ENCODE measurements at places on chromosomes 5 and 9.

- no peak for DNase-seq
- no peak overlapping the region for H3K4me3 ChIP-seq
- no peaks in the 10 kb centered on the region for H3K36me3 ChIP-seq
- H3K27ac ChIP-seq, result no peak overlapping the region
These were observed 50.3 kb upstream of the SPTLC1 start for GRCh38 chr9:92165484-92165883.

DNA sequence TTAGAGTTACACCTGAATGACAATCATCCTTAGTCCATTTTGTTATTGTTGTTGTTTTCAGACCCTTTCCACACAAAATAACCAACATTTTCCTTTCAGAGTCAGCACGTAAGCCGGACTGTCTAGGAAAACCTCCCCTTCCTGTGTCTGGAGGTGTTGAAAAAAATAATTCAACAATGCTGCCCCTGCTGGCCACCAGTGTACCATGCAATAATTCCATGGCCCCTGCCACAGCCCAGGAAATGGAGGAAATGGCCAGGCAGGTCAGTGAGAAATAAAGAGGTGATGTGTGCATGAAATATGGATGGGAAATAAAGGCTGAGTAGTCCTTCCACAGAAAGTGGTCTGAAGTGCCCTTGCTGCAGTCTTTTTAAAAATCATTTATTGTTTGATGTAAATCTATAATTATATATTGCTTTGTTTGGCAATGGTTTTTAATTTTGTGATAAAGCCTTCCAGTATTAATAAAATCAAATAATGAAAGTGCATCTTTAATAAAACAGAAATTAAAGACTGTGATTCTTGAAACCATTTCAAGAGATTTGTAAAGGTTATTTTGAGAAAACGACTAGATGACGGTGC is 152.8 kb upstream of the PAPPA start:
- H3K4me3 ChIP-seq, result no peak overlapping the region
- H3K4me1 ChIP-seq, result no peaks in the 10 kb centered on the region
- no peaks in the 10 kb centered on the region for H3K36me3 ChIP-seq
- no peaks in the 10 kb centered on the region for H3K27me3 ChIP-seq
- peak; percentile 3 for DNase-seq

DNA sequence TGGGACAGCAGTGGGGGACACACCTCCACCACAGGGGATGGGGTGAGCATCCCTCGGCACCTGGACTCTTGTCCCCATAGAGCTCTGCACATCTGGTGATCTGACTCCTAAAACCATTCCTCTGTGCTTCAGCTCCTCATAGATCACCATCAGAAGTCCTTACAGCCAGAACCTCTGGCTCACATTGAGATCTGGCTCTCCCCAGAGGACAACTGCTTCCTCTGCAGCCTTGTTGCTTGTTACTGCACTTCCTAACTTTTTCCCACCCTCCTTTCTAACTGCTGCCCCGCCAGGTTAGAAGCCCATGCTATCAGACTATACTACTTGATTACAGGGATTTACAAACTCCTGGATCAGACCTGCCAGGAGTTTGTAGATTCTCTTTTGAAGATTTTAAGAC is 64.5 kb downstream of the ARSB start:
- no peak for DNase-seq
- peaks cover 5% of the 10 kb centered on the region for H3K36me3 ChIP-seq
- no peak overlapping the region for H3K4me3 ChIP-seq
- no peaks in the 10 kb centered on the region for H3K4me1 ChIP-seq
- no peaks in the 10 kb centered on the region for H3K27me3 ChIP-seq

- no peak for DNase-seq
- H3K36me3 ChIP-seq, result peaks cover 6% of the 10 kb centered on the region
- H3K4me1 ChIP-seq, result peaks cover 9% of the 10 kb centered on the region
- peaks cover 5% of the 10 kb centered on the region for H3K27me3 ChIP-seq
- no peak overlapping the region for H3K4me3 ChIP-seq
- H3K27ac ChIP-seq, result no peak overlapping the region
These were observed 41.9 kb downstream of the WDR36 start for GRCh38 chr5:111134087-111134486.

GRCh38 chr5:104327801-104328200 is 765.2 kb upstream of the NUDT12 start:
- no peaks in the 10 kb centered on the region for H3K27me3 ChIP-seq
- H3K4me1 ChIP-seq, result no peaks in the 10 kb centered on the region
- H3K27ac ChIP-seq, result no peak overlapping the region
- DNase-seq, result no peak
- no peaks in the 10 kb centered on the region for H3K36me3 ChIP-seq

DNA sequence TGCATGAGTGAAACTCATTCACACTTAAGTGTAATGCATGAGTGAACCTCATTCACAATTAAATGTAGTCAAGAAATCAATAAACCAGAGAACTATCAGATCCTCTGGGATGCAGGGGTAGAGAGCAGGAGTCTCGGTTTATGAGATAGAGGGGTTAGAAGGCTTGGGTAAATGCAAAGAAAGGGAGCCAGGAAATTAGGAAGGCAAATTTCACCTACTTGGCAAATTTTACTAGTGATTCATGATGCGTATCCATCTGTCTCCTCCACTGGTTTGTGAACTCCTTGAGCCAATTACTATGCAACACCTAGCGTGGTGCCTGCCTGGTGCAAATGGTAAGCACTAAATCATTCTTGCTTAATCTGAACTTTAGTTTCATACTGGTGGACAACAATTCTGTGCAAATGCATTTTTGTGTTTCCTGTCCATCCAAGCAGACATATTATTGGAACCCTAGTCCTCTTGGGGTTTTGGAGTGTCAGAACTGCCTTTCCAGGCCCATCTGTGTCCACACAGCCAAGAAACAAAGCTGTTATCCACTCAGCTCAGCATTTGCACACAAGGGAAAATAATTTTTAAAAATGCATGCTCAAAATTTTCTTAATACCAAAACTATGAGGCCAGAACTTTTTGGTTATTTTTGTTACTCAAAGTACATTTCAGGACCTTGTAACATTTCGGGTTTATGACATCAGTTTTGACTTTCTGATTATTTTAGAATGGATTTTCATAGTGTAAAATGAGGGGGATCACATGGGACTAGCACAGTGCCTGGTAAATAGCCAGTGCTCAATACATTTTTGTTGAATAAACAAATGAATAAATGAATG is 5.2 kb downstream of the HAPLN1 start:
- DNase-seq, result no peak
- H3K27me3 ChIP-seq, result peaks cover 27% of the 10 kb centered on the region
- no peak overlapping the region for H3K4me3 ChIP-seq
- H3K36me3 ChIP-seq, result no peaks in the 10 kb centered on the region
- H3K4me1 ChIP-seq, result no peaks in the 10 kb centered on the region
- no peak overlapping the region for H3K27ac ChIP-seq

GRCh38 chr5:120677481-120677880 is 213.4 kb downstream of the PRR16 start:
- H3K36me3 ChIP-seq, result no peaks in the 10 kb centered on the region
- H3K4me3 ChIP-seq, result no peak overlapping the region
- no peak overlapping the region for H3K27ac ChIP-seq
- no peaks in the 10 kb centered on the region for H3K27me3 ChIP-seq

- no peaks in the 10 kb centered on the region for H3K36me3 ChIP-seq
- no peak for DNase-seq
- H3K4me3 ChIP-seq, result no peak overlapping the region
- no peak overlapping the region for H3K27ac ChIP-seq
These were observed 315.3 kb upstream of the MSX2 start for GRCh38 chr5:174409070-174409469.

Measured in activated naive CD8-positive, alpha-beta T cell treated with anti-CD3 and anti-CD28 coated beads, Interleukin-2, amount 50 U/mL, for 24 hours (primary cell).